Tongue (tissue), 3 donors: ENCODE measurements at places on chromosomes 4 and X. TPM values are rescaled to one million over a fixed set of nuclear protein-coding genes. Genes with fewer than 3 reads are reported as not detected.

- DNase-seq: no peak
Observed at GRCh38 chr4:183639291-183639690, 19.7 kb downstream of the RWDD4 start.

DNA sequence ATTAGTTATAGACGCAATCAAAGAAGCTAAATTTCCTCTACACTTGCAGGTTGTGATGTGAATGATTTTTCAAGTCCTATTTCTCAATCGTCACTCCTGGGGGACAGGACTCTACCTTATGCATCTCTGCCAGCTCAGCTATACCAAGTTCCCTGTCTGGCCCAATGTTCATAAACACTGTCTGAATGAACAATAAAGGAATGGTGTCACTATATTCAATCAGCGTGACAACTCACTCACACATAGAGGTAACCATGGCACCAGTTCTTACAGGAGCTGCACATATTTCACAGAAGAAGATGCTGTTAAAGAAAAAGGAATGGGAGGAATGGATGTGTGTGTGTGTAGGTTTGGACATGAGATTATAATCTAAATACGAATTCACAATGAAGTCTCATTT is 280.6 kb downstream of the PPP1R2C start:
- DNase-seq: no peak

Gene PDGFRA
- total RNA-seq: 138 TPM

DNA sequence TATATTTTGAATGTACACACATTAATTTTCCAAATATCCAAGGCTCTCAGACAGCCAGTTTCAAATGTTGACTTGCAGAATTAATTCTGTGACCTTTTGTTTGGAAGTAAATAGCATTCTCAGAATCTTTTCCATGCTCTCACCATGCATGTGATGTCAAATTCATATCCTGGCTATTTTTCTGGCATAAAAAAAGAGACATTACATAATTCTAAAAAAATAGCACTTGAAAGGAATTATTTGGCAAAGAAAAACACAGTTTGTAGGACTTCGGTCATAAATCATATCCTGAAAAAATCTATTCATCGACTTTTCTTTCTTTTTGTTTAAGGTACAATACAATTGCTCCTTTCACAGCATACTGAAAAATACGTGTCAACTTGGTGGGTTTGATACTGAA is 111.2 kb downstream of the GLRA3 start:
- peak; percentile 5 for DNase-seq

Gene ZFYVE28
- total RNA-seq: 10.1 TPM

Gene CT45A3
- total RNA-seq: not detected

Gene CASP6
- total RNA-seq: 18.4 TPM

DNA sequence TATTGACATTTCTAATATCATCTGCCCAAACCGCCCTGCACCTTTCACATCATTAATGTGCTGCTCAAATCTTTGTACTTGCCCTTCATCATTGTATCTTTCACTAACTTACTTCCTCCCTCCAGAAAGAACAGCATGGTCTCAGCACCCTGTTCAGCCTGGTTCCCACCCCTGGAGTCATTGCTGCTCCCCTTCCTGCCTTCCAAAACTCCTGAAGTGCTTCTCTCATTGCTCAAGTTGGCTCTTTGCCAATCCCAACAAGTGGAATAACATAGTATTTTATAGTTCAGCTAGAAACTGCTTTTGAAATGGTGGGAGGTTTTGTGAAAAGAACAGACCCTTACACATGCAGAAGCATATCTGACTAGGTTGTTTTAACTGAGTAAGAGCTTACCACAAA is 14.0 kb upstream of the TTC29 start:
- DNase-seq: peak; percentile 24

DNA sequence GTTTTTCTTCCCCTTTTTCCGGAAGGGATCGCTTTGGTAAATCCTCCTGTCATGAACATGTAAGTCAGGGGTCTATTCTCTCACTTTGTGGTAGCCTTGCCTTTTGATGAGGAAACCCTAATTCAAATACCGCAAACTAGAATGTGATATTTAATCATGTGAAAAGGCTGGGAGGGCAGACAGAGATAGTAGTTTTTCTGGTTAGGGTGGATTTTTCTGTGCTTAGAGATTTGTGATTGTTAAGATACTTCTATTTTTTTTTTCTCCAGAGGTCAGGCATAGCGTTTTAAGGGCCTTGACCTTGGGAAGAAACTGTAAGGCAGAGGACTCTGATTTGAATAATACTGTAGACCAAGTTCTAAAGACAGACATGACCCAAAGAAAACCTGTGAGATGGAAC is 41.8 kb upstream of the PACRGL start:
- peak; percentile 15 for DNase-seq

Gene MFAP3L
- total RNA-seq: 4.1 TPM

Gene PIR
- 6.8 TPM for total RNA-seq

DNA sequence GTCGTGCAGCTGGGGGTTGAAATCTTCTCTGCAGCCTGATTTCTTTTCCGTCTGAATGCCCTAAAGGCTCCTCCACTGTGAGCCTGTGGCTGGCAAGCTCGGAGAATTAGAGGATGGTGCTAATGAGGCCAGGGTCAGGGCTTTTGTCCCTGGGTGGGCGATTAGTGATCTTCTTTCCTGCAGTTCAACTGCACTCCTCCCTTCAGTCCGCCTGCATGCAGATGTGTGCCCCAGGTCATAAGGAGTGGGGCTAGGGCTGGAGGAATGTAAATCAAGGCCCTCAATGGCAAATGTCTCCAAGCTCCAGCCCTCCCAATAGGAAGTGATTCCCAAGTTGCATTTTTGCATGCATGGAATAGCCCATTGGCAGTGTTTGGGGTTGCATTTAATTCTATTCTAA is 405.0 kb downstream of the AFF2 start:
- DNase-seq: no peak

Gene FRMPD4
- total RNA-seq: 0.41 TPM

DNA sequence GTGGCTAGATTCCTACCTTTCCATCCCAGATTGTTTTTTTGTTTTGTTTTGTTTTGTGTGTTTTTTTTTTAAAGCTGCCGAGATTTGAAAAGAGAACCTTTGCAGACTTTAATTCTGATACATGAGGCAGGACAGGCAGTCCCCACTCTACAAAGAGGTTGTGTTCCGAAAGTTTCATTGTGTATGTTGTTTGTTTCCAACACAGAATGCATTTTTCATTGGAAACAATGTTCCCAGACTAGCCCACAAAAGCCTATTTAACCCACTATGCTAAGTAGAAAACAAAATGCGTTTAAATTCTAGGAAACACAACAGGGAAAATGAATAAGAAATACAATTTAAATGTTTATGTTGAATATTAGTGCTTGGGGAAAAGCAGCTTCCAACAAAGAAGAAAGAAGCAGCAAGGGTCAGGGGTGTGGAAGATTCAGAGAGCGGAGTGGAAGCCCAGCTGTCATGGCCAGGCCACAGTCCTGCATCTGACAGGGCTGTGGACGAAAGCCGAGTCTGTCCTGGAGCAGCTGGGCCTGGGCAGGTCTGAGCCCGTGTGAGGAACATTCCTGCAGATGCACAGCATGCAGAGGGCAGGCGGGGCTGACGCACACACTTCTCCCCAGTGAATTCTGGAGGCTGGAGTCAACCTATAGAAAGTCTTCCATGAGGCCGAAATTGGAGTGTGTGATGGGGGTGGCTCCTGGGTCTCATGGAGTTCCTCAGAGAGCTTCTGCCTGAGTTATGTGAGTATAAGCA is 12.4 kb upstream of the SETD7 start:
- peak; percentile 86 for DNase-seq

Gene SEL1L3
- 22.6 TPM for total RNA-seq

Gene PPP2R3B
- total RNA-seq: 101 TPM

DNA sequence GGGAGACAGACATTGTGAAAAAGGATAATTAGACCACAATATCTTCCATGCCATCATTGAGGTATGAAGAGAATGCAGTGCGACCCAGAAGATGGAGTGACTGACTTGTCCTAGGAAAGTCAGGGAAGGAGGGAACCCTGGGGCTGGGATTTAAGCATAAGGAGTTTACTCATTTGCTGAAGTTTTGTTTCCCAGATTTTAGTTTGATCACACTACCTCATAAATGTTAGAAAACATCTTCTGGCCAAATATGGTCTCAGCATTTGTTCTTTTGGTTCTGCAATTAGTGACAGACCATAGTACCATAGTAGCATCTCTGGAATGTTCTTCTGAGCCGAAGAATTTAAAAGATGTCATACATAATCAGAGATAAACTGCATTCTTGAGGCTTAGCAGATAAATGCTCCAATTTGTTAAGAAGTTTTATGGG is 96.5 kb upstream of the PGRMC2 start:
- no peak for DNase-seq

DNA sequence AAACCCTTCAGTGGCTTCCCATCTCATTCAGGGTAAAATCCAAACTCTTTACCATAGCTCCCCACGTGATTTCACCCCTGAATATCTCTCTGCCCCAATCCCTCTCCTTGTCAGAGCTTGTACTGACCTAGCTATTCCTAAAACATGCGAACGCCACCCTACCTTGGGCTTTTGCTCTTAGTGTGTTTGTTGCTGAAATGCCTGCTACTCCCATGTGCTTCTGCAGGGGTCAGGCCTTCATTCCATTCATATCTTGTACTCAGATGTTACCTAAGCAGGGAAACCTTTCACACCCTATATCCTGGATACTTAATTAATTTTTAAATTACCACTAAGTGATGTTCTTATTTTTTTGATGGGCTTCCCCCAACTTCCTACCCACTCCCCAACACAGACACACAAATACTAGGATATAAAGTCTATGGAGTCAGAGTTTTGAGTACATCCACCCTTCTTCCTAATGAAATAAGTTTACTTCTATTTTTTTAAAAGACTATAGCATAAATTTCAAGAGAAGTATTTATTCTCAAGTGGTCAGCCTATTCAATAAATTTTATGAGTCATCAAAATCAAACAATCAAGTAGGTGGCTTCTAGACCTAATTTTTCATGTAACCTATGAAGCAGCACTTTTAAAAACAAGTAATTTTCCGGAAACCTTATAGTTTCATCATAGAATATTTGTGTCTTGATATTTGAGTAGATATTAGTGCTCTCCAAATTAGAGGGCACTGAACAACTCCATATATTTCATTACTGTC is 189.4 kb downstream of the RAPGEF2 start:
- DNase-seq: no peak

DNA sequence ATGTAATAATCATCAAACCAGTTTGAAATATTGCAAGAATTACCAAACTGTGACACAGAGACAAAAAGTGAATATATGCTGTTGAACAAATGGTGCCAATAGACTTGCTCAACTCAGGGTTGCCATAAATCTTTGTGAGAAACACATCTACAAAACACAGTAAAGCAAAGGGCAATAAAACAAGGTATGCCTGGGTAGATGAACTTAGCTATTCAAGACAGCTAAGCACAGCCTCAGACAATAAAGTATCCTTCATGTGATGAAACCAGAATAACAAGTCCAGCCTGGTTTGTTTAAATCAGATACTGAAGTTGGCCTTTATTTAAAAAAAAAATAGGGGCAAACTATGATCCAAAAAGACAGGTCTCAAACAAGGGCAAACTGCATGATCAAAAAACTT is 19.2 kb downstream of the LAMTOR3 start:
- no peak for DNase-seq
